ENCODE measurements at places on chromosomes 11 and 22.
A peak's percentile ranks its signal among the peaks of the same experiment; 100 is the strongest.

GRCh38 chr11:3834664-3835461 lies 5.9 kb downstream of the RHOG start:
- no peak for DNase-seq

- no peak for DNase-seq
Measured at GRCh38 chr22:44347080-44347479, 34.3 kb upstream of the SHISAL1 start.

DNA sequence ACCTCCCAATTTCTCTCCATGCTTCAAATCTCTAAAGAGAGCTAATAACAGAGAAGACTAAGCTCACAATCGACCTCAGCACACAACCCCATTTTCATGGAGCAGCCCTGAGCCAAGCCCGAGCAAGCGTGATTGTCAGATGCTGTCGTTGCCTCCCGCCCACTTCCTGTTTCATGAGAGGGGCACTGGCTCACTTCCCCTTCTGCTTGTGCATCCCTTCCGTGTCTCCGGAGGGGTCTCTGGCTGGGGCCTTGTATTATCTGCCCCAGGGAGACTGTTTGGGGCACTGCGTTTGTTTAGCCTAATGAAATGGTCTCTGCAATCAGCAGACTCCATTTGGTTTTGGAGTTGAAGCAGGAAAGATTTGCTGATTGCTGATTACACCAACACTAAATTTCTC lies 181.3 kb upstream of the SEZ6L start:
- no peak for DNase-seq

DNA sequence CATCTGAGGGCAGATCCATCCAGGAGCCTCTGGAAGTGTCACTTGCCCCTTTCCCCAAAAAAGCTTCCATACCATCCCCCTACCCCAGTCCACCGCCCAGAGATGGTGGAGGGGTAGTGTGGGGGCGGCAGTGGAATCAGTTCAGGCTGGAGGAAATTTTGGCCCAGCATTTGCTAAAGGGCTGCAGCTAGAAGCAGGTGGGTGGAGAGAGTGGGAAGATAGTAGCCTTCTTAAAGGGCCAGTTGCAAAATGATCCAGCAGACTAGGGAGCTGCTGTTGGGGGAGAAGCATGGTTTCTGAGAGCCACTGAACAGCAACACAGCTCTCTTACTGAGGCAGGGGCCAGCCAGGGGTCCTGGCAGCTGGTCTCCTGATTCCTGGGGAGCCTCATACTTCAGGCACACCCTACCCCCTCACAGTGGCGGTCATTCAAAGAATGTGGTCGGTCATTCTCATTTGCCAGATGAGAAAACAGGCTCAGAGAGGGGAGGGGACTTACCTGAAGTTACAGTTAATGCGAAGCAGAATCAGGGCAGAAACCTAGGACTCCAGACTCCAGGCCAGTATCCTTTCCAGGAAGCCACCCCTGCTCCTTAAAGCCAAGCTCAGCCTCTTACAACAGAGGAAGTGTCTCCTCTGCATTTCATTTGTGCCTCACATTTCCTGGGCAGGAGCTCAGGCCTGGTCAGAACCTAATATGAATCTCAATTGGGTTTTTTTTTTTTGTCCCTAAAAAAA lies 5.4 kb downstream of the SEC14L2 start:
- DNase-seq, result no peak

- peak; percentile 10 for DNase-seq
Measured at GRCh38 chr22:28514321-28514821, 165.3 kb downstream of the TTC28 start.

- DNase-seq, result no peak
Measured at GRCh38 chr11:97657852-97658251, 1268.0 kb downstream of the JRKL start.

DNA sequence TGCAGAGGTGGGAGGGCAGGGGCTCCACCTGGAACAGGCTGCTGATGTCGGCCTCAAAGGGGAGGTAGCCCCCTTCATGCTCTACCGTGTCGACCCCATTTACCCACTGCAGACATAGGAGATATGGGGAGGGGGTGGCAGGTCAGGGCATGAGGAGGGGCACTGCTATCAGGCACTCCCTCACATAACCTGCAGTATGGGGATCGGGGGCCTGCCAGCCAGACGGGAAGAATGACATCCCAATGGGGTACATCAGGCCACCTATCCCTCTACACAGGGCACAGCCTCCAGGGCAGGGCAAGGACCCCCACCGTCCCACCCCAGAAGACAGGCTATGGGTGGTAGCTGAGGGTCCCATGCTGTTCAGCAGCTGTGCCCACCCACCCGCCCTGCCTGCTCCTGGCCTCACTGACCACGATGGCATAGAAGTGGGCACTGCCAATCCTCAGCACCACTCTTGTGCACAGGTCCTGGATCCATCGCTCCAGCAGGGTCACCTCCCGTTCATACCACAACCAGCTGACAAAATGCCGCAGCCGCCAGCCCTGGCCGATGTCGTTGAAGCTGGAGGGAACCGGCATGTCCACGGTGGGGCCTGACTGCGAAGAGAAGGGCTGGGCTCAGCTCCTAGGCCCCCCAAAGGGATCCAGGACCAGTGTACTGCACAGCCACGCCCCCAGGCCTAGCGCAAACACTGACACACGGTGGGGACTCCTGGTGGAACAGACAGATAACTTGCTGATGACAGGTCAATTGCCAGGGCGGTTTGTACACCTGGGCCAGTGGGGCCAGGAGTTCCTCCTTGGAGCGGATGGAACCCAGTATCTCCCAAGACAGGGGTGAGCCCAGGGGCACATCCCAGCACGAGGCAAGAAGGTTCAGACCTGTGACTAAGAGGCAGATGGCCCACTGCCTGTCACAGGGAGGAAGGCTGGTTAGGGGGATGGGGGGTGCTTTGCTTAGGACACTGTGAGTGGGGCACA lies 24.1 kb downstream of the RGL4 start:
- DNase-seq, result no peak

- DNase-seq, result no peak
Measured at GRCh38 chr22:19673660-19674059, 40.6 kb upstream of the SEPTIN5 start.

DNA sequence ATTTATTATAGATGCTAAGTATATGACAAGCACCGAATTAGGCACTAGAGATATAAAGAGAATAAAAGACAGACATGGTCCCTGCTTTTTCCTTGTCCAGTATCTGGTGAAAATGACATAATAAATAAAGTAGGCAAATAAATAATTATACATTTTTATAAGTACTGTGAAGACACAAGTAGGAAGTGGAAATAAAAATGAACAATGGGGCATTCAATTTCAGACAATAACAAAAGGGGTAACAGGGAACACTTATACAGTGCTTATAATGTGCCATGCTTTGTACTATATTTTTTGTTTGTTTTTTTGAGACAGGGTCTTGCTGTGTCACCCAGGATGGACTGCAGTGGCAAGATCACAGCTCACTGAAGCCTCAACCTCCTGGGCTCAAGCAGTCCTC lies 4.3 kb downstream of the KBTBD3 start:
- DNase-seq, result no peak

- no peak for DNase-seq
Measured at GRCh38 chr22:44692662-44693007, 9.4 kb upstream of the PRR5 start.

DNA sequence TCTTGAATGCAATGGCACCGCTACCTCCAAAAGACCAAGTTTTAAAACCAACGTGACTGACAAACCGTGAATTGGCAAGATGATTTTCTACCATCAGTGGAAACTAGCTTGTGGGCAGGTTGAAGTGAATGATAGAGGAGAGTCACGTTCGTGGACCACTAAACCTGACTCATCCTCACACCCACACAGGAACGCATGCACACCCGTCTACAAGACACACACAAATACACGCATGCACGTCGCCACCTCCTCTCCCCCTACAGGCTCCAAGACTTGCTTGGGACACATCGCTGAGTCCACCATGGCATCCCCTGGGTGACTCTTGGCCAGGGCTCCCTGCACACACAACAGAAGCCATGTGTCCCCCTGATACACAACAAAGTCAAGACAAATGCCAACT lies 14.4 kb downstream of the TMPRSS6 start:
- DNase-seq, result no peak

GRCh38 chr11:20065406-20065805 lies 94.9 kb downstream of the DBX1 start:
- no peak for DNase-seq

DNA sequence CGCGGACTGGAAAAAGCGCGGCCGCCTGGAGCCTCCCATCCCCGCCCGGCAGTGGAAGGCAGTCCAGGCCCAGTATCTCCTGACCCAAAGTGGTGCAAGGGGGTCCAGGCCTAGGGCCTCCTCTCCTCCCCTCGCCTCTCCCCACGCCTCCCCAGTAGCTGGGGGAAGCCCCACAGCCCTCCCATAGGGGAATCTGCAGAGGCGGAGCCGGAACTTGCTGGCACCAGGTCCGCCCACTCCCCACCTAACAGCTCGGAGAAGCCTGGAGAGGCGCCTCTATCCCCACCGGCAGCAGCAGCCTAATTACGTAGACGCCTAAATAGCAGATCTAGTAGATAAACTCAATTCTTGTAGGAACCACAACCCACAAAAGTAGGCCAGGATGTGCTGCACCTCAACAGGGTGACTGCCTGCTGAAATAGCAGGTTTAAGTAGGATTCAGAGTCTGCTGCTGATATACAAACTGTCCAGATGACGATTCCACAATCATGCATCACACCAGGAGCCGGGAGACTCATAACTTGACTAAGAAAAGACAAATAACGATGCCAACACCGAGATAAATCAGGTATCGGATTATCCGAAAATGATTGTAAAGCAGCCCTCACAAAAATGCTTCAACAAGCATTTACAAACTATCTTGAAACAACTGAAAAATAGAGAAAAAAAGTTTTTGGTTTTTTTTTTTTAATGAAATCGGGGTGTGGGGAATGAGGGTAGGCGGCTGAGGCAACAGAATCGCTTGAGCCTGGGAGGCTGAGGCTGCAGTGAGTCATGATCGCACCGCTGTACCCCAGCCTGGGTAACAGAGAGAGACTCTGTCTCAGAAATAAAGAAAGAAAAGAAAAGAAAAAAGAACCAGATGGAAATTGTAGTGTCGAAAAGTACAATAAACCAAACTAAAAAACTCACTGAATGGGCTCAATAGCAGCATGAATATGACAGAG lies 11.4 kb upstream of the BRD1 start:
- DNase-seq, result no peak

- no peak for DNase-seq
Measured at GRCh38 chr11:69368119-69368880, 74.3 kb downstream of the MYEOV start.

DNA sequence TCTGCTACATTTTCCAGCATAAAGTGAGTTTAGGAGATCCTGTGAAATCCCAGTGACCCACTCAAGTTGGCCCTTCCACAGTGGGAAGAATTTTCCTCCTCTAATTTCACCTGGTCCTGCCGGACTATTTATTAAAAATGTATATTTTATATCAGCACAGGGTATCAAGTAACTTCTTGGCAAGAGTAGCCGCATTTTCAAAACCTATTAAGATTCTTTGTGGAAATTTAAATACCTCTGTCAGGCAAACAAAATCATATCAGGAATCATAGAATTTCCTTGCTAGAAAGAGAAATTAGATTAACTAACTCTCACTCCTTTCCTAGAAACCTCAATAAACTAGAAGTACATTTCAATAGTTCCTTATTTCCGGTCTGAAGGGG lies 9.7 kb downstream of the MN1 start:
- no peak for DNase-seq

DNA sequence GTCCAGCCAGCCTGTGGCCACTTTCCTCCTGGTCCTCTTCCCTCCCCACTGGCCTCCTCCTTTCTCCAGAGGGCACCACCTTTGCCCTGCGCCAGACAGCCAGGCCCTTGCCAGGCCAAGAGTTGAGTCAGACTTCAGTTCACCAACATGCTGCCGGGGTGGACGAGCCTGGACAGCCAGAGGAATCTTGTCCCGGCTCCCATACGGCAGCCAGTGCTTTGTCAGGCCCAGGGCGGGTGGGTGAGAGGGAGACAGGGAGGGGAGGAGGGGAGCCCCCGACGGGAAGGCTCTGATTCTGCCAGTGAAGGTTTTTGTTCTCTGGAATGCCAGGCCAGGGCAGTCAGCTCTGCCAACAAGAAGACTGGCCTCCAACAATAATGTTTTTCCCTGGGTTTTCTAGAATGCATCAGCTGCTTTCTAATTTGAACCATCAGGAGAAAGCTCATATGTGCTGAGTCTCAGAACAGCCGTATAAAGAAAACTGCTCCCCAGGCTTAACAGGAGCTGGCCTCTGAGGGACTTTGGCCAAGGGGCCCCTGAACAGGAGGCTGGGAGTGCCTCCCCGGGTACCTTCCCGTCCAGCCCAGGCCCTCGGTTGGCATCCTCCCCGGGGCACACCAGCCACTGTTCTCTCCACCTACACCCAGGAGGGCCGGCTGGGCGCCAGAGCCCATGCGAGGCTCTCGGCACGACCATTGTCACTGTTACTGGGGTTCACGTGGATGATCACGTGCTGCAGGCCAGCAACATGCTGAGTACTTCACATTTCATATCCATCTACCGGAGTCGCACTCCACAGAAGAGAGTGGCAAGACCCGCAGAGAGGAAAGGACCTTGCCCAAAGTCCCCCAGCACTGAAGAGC lies 28.6 kb downstream of the LIF start:
- peak; percentile 61 for DNase-seq

- no peak for DNase-seq
Measured at GRCh38 chr11:123800036-123800435, 6.1 kb downstream of the OR6M1 start.

- no peak for DNase-seq
Measured at GRCh38 chr11:130510407-130511006, 62.1 kb downstream of the ADAMTS15 start.

- DNase-seq, result no peak
Measured at GRCh38 chr11:134409552-134410429, 2.3 kb downstream of the B3GAT1 start.

DNA sequence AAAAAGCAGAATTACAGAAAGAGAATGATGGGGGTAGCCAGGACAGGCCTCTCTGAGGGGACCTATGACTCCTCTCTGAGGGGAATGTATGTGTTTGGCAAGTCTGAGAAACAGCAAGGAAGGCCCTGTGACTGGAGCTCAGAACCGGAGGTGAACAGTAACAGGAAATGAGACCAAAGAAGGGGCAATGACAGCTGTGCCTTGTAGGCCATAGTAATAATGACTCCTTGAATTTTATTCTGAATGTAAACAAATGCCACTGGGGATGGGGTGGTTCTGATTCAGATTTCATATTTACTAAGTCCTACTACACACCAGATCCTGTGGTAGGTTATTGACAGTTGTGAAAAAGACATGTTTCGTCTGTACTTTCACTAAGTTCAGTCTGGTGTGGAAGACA lies 52.8 kb upstream of the APOA1 start:
- DNase-seq, result no peak

GRCh38 chr11:114133548-114134329 lies 74.2 kb downstream of the ZBTB16 start:
- no peak for DNase-seq

- DNase-seq, result peak; percentile 55
Measured at GRCh38 chr11:101862391-101863233, 52.2 kb upstream of the CEP126 start.

Data from AG20443 (cell line).